ENCODE measurements at places on chromosomes 2 and 18. TPM values are rescaled to one million over a fixed set of nuclear protein-coding genes. Genes with fewer than 3 reads are reported as not detected.

The FAM237A gene
- total RNA-seq = not detected

The STON1 gene
- 8.6 TPM for total RNA-seq

The CFAP65 gene
- not detected for total RNA-seq

The REG3G gene
- not detected for total RNA-seq

The TMEM200C gene
- total RNA-seq = 0.11 TPM

The KATNAL2 gene
- total RNA-seq = 2.3 TPM

The COL4A3 gene
- 0.39 TPM for total RNA-seq

The MAP3K19 gene
- total RNA-seq = not detected

The ZNF804A gene
- 0.22 TPM for total RNA-seq

The CNGA3 gene
- total RNA-seq = not detected

The UGT1A3 gene
- total RNA-seq = 0.43 TPM

The ALPP gene
- total RNA-seq = 19.2 TPM

The TMEM247 gene
- total RNA-seq = not detected

The SERPINB13 gene
- not detected for total RNA-seq

The INO80B gene
- total RNA-seq = 15.7 TPM

The DYNAP gene
- not detected for total RNA-seq

Data from placental epithelial cell (primary cell).